ENCODE measurements at places on chromosomes 5 and 9. TPM values are rescaled to one million over a fixed set of nuclear protein-coding genes. Genes with fewer than 3 reads are reported as not detected.

The TNFSF8 gene
- 57.3 TPM for total RNA-seq

The PCDHGC4 gene
- not detected for total RNA-seq

The C9orf50 gene
- not detected for total RNA-seq

The SLC4A9 gene
- total RNA-seq = not detected

The FOXD4 gene
- total RNA-seq = 0.16 TPM

DNA sequence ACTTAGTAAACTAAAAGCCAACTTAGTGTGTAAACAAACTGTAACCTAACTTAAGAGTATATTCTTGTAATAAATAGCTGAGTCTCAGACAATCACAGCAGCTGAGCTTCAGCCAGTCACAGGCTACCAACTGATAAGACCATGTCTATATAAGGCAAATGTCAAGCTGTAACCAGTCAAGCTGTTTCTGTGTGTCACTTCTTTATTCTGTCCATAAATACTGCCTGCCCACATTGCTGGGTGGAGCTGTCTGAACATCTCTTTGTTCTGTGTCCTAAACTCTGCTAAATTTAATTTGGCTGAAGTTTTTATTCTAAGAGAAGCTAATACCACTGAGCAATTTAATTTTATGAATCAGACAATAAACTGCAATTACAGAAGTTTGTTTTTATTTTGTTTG lies 412.1 kb upstream of the CDH10 start:
- no peak for DNase-seq

- no peak for DNase-seq
These were observed 11.5 kb downstream of the UIMC1 start for GRCh38 chr5:176995122-176995490.

DNA sequence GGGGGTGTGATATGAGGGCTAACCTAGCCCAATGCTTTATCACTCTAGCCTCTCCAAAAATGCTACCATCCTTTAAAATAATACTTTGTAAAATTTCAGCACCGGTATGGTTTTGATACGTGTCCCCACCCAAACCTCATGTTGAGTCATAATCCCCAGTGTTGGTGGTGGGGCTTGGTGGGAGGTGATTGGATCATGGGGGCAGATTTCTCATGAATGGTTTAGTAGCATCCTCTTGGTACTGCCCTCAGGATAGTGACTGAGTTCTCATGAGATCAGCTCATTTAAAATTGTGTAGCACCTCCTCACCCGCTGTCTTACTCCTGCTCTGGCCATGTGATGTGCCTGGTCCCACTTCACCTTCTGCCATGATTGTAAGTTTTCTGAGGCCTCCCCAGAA lies 35.0 kb upstream of the ANKH start:
- peak; percentile 8 for DNase-seq

- DNase-seq = no peak
These were observed 99.2 kb upstream of the SLC30A5 start for GRCh38 chr5:68994645-68995044.

DNA sequence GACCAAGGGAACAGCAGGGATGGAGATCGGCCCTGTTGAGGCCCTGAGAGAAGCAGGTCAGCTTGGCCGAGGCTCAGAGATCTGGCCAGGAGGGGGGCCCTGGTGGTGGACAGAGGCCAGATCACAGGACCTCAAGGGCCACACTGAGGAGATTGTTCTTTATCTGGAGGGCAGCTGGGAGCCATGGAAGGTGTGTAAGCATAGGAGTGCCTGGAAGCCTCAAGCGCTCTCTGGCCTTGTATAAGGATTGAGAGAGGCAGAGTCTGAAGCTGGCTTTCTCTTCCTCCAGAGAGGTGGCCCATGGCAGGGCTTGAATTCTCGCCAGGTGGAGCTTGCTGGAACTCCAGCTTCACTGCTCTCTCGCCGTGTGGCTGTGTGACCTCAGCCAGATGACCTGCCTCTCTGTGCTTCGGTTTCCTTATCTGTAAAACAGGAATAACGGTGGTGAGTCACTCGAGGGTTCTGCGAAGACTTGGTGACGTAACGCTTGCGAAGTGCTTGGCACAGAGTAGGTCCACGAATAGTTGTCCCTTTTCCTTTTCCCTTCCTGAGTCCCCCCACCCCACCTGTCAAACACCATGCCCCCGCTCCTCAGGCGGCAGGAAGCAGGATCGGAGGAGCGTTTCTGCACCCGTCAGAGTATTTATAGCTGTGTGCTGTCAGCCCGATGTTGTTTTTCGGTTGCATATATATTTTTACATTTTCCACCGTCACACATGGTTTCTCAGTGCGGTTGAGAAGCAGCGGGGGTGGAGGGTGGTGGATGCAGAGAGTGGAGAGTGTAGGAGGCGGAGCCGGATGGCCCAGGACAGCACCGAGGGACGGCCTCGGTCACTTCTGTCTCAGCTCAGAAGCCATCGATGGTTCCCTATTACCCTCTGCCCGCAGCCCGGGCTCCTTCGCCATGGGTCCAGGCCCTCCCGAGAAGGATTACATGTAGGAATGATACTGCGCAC lies 17.0 kb upstream of the CRB2 start:
- DNase-seq = peak; percentile 84

GRCh38 chr5:160511280-160511929 lies 89.8 kb downstream of the PTTG1 start:
- no peak for DNase-seq

DNA sequence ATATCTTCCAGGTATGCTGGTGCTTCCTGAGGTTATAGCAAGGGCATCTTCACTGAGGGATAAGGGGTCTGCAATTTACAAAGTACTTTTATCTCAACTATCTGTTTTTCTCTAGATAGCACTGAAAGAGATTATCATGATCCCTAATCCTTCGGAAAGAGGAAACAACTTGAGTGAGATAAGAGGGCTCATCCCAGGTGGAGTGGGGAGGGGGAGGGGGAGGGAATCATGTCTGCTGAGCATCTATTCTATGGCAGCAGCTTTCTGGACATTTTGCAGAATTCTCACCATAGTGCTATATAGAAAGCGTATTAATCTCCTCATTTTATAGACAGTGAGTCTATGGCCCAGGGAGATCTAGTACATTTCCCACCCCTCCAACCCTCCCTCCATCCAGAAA lies 5.9 kb downstream of the TNFSF15 start:
- no peak for DNase-seq

- no peak for DNase-seq
These were observed 56.7 kb downstream of the PCDH1 start for GRCh38 chr5:141821430-141821925.

DNA sequence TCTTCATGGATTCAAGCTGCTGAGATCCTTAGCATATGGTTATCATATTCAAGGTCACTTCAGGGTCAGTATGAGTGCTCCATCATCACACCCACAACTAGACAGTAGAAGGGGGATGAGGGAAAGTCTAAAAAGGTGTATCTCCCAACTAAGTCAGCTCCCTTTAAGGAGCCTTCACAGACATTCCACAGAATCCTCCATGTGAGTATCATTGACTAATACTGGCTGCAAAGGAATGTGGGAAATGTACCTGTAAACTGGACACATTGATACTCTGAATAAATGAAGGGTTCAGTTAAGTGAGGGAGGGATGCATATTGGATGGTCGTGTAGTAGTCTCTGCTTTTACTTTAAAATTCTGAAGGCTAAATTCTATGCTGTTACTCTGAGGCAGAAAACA lies 330.7 kb downstream of the LRRC70 start:
- no peak for DNase-seq

GRCh38 chr9:27194401-27195091 lies 85.5 kb downstream of the TEK start:
- DNase-seq = no peak

DNA sequence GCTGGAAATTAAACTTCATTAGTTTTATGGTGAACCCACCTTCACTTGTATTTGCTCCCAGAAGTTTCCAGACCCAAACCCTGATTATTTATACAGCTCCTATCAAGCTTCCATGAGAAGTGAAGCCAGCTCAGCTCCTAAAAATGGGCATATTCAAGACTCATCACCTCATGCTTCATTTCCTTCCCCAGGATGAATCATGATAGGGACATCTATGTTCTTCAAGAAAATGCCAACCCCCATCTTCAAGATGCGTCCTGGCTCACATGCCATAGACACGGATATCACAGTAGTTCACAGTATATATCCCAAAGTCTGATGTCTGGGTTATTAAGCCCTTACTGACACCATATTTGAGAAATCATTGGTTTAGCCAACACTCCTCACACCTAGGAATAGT lies 217.6 kb downstream of the NPR3 start:
- no peak for DNase-seq

- DNase-seq = no peak
These were observed 5.4 kb downstream of the SRFBP1 start for GRCh38 chr5:121967187-121967586.

- DNase-seq = no peak
These were observed 182.4 kb downstream of the SEMA5A start for GRCh38 chr5:9363449-9363848.

GRCh38 chr9:72814083-72814597 lies 138.7 kb downstream of the ALDH1A1 start:
- no peak for DNase-seq

DNA sequence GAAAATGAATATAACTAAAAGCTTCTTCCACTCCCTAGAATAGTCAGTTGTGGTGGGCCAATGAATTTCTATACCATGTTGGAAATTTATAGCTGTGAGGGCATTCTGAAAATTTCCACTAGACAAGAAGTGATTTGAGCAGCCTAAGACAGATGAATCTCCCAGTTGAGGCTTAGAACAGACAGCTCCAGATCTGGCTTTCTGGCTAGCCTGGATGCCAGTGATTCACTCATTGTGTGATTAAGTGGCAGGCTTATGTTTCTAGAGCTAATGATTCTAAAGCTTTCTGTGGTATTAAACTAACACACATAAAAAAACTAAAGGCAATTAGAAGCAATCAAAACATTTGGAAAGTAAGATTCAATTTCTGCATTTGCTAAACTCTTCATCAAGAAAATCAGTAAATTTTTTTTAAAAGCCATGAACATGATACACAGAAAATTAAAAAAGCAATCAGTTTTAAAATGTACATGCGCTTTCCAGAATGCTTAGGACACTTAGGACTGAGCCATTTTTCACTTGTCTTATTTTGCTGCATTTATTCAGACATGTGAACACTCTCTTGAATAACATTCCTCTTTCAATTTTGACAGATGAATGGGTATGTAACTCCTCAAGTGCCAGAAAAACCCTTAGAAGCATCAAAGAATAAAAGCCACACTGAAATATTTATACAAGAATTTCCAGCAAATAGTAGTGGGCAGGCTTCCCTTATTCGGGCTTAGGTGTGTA lies 100.5 kb upstream of the GNAQ start:
- DNase-seq = no peak

DNA sequence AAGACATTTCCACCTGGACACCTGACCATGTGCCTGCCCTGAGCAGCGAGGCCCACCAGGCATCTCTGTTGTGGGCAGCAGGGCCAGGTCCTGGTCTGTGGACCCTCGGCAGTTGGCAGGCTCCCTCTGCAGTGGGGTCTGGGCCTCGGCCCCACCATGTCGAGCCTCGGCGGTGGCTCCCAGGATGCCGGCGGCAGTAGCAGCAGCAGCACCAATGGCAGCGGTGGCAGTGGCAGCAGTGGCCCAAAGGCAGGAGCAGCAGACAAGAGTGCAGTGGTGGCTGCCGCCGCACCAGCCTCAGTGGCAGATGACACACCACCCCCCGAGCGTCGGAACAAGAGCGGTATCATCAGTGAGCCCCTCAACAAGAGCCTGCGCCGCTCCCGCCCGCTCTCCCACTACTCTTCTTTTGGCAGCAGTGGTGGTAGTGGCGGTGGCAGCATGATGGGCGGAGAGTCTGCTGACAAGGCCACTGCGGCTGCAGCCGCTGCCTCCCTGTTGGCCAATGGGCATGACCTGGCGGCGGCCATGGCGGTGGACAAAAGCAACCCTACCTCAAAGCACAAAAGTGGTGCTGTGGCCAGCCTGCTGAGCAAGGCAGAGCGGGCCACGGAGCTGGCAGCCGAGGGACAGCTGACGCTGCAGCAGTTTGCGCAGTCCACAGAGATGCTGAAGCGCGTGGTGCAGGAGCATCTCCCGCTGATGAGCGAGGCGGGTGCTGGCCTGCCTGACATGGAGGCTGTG lies 32.4 kb downstream of the CXXC5 start:
- no peak for DNase-seq

- DNase-seq = no peak
These were observed 11.9 kb upstream of the TBC1D9B start for GRCh38 chr5:179919487-179920060.

- no peak for DNase-seq
These were observed 453.4 kb upstream of the CTNND2 start for GRCh38 chr5:12357626-12358025.

GRCh38 chr5:77011498-77011897 lies 18.7 kb upstream of the AGGF1 start:
- DNase-seq = no peak

- DNase-seq = peak; percentile 45
These were observed 174.7 kb downstream of the NR3C1 start for GRCh38 chr5:143228597-143229293.
